Neural crest cell (in vitro differentiated cells): ENCODE measurements at places on chromosomes 3 and 15.
A peak's percentile ranks its signal among the peaks of the same experiment; 100 is the strongest.

- DNase-seq: no peak
Measured at GRCh38 chr15:80328496-80328895, 75.7 kb upstream of the ARNT2 start.

DNA sequence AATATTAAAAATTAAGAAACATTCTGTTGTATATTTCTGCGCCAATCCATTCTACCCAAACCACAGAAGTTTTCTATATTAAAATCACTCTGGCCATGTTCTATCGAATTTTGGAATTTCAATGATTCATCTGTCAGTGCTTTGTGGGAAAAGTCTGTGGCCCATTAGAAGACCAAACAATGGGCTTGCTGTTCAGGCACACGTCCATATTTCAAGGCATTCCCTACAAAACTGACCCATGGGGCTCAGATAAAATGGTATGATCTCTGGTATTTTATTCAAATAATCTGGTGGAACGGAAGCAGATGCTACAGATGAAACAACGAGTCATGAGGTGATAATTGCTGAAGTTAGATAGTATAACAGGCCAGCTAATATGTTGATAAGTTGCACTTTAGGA is 12.4 kb downstream of the NPHP3 start:
- DNase-seq: no peak

DNA sequence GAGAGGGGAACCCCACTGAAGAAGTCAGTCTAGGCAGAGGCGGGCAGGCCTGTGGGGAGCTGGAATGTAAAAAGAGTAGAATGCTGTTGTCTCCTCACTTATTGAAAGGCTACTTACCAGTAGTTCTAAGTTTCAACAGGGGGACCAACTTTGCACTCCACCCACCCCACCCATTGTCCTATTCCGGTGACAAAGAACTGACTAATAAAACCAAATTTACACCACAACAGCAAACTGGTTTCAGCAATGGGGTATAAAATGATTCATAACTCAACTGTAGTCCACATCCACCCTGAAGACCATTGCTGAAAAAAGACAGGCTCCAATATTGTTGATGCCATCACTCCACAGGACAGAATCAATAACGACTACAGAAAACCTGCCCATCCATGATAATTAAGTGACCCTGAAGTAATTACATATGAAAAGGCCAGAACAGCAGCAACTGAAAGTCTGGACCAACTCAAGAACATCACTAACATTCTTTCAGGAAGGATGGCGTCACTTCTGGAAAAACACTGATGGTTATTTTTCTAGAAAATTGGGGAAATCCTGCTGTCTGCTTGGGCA is 80.2 kb downstream of the ABI3BP start:
- DNase-seq: no peak

GRCh38 chr3:21801631-21802030 is 50.6 kb upstream of the ZNF385D start:
- DNase-seq: no peak

- DNase-seq: no peak
Measured at GRCh38 chr15:58137686-58138085, 495 bp upstream of the AQP9 start.

GRCh38 chr3:68874551-68875348 is 57.6 kb downstream of the TAFA4 start:
- no peak for DNase-seq

- DNase-seq: no peak
Measured at GRCh38 chr3:13347390-13347950, 72.7 kb downstream of the NUP210 start.

DNA sequence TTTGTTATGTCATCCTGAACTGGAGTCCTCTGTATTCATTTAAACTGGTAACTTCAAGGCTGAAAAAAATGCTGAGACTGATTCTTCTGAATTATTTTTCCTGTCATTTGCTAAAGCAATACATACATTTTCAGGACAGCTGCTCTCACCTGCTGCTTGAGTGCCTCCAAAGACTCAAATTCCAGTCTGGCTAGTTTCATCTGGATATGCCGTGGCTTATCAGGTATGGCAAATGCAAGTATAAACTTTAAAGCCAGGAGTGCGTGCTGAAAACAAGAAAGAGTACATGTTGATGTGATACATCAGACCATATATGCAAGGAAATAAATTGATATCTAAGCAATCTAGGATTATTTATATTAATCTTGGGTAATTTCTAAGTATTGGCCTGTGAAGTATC is 146.1 kb downstream of the SNRK start:
- no peak for DNase-seq

GRCh38 chr15:23877502-23878412 is 190.7 kb upstream of the NDN start:
- DNase-seq: peak; percentile 60

GRCh38 chr15:85759376-85759775 is 35.3 kb downstream of the KLHL25 start:
- DNase-seq: no peak

DNA sequence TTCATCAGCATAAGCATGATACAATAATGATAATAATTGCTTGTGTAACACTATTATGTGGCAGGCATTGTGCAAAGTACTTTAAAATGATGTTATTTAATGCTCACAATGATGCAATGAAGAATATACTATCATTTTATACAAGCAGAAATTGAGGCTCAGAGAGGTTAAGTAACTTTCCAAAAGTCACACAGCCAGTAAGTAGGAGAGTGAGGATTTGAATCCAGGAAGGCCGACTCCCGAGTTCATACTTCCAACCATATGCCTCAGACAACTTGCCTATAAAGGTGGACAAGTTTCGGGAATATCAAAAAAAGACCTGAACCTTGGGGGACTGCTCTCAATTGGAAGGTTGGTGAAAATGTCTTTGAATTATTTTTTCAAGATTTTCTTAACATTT is 19.9 kb downstream of the RARB start:
- DNase-seq: no peak

DNA sequence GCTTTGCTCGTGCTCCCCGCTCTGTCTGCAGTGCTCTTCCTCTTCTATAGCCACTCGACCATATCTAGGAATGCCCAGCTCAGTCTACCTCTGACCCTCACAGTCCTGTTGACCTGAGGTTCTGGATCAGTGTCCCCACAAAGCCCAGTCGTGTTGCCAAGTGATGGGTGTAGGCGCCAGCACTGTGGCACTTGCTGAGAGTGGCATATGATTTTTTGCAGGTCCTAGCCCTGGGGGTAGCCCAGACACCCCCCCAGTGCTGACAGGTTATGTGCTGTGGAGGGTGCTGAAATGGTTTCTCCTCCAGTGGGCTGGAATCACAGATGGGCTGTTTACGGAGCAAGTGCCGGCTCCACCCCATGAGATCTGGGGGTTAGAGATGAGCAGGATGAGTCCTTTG is 32.5 kb downstream of the ACAD9 start:
- DNase-seq: no peak

DNA sequence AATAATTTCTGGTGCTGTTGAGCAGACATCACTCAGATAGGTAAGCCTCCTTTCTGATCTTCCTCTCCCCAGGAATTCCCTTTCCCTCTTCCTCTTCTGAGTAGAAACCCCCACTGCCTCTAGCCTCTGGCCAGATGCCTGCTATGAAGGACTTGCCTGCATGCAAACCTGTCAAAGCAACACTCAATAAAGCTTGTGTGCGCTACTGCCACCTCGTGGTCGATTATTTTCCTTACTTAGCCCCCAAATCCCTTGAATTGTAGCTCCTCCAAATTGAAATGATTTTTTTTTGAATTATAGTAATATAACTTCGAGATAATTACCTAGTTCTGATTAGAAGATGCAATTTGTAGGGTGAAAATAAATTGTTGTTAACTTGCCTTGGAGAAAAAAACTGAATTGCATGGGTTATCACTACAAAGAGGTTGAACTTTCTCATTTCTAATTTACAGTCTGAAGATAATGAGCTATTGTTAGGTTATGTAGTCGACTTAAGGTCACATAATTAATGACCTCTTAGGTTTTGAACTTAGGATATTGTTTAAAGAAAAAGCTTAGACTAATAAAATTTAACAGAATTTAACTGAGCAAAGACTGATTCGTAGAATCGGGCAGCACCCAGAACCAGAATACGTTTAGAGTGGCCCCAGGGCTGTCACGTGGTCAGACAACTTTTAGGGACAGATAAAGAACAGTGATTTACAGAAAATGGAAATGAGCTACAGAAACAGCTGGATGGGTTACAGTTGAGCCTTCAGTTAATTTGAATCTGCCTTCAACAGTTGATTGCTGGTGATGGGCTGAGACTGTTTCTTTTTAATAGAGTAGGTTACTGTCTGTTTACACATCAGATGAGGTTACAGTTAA is 269.3 kb downstream of the ARPP21 start:
- peak; percentile 77 for DNase-seq

DNA sequence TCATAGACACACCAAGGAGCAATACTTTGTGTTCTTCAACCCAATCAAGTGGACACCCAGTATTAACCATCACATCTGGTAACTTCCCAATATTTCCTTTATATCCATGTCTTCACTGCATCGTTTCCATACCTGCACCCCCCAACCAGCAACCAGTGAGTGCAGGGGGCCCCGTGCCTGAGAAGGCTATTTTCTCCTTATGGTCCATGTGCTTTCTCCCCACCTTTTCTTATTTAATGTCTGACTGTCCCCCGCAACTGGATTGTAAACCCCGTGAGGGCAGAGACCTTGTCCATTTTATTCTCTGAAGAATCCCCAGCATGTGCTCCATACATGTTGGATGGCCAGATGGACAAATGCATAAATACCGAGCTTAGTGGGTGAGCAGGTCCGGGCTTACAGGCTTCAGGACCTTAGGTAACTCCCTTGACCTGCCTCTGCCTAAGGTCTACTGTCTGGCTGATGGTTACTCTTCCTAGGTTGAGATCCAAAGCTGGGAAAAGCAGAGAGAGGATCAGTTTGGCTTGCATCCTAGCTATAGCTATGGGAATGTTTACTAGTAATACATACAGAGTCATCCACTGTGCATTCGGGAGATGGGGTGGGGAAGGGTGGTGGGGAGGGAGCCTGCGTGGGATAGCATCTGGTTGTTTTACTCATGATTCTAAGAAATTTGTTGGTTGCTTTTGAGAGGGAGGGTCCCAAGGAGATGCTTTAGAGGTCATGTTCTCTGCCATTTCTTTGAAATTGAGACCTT is 41.5 kb downstream of the PXYLP1 start:
- no peak for DNase-seq

- DNase-seq: no peak
Measured at GRCh38 chr3:186603159-186603558, 9.7 kb upstream of the AHSG start.

DNA sequence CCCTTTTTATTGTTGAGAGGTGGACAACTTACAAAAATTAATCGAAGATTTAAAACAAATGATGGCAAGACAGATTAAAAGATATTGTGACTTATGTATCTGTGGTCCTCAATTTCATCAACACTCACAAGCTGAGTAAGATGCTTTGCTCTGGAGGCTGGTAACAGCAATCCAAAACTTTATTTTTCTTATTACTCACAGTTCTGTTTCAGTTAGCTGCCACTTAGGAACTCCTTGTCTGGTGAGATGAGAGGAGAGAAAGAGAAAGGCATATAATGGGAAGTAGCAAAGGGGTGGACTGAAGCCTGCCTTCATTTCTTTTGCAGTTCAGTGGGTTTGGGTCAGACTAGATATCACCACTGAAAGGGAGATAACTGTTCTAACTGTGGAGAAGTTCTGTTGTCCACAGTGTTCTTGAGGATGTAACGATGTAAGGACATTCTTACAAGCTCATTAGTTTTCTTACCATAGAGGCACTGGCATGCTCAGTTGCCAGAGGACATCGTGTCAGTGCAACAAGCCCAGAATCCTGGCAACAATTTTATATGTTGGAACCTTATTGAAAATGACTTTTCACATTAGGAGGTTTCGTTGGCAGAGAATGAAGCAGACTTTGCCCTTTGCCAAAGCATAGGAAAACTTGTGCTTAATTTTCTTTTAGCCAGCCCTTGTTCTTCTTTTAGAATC is 93.6 kb downstream of the PLCL2 start:
- no peak for DNase-seq

DNA sequence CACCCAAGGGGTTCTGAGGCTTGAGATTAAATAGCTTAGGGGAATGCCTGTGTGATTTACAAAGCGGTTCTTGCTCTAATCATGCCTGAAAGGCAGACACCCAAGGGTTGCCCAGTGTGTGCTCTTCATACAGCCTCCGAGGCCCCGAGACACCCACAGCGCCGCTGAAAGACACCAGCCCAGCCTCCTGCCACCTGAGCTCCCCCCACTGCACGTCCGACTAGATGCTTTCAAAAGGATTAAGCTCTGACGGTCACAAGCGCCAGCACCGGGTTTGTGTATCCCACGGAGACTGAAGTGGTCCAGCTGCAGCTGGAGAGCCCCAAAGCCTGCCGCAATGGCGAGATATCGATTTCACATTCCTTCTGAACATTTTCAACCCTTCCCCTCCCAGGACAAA is 50.3 kb downstream of the SPATA12 start:
- DNase-seq: no peak

DNA sequence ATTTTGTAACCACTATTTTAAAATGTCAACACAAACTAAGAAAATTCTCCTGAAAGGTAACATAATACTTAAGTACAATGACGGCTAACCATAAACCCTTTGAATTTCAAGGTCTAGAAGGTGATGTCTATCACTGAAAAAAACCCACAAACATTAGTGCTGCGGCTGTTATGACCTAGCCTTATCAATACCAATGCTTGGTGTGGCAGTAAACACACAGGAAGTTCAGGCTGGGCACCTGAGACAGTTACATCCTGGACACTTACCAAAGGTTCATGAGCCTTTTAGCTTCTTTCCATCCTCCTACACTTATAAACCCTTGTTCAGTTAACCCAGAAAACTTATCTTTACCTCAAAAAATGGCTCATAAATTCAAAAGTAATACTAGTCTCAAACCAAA is 5.8 kb downstream of the HSPBAP1 start:
- DNase-seq: no peak

DNA sequence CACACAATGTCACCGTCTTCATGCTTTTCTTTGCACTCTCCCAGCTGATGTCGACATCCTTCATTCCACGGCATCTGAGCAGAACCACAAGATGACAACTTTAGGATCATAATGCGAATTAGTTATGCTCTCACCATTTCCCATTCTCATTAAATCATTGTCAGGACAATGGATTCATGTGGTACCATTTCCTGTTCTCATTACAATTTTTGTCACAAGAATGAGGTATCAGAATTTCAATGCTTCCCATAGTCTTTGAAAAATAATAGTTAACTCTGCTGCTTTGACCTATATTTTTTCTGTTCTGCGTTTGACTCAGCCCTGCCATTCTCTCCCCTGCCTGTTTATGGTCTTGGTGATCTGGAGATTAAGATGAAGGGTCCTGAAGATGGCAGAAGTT is 175.7 kb upstream of the MDFIC2 start:
- DNase-seq: no peak
